ENCODE measurements at places on chromosomes 2 and 18.

GRCh38 chr2:240182476-240182875, 42.0 kb upstream of the OTOS start:
- no peak for DNase-seq

DNA sequence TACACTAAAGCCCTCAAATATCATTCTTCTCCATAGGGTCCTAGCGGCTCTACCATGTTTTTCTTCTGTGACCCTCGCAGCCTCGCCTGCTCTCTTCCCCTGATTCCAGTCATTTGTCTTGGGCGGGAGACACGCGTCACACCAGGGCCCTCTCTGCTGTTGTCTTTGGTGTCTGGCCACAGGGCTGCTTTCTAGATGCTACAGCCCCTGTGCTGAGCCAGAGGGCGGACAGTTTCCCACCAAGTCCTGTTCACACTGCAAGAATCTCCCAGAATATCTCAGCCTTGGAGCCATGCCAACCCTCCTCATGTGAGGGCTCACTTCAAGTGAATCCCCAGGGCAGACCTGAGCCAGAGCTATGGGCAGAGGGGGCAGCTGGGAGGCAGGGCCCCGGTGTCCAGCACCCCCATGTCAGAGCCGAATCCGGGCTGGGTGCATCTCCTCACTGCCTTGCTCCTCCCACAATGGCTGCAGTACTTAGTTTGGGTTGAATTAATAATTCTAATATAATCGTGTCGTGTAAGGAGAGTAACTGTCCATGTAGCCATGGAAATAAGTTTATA, 42.1 kb downstream of the DIPK1C start:
- DNase-seq: no peak

DNA sequence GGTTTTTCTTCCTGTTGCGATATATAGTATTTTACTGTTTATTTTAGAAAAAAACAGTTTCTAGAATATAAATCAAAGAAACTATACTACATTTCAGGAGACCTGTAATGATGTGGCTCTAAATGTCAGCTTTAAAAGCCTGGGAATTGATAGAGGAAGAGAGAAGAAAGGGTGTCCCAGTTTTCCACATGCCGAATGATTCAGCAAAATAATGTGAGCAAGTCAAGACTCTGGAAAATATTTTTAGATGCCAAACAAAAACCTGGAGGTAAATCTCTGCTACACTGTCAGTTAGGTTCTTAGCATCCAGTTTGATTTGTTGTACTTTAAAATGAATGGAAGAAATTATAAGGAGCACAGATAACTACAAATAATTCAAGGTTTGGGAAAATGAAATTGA, 67.1 kb upstream of the DSG1 start:
- DNase-seq: no peak

DNA sequence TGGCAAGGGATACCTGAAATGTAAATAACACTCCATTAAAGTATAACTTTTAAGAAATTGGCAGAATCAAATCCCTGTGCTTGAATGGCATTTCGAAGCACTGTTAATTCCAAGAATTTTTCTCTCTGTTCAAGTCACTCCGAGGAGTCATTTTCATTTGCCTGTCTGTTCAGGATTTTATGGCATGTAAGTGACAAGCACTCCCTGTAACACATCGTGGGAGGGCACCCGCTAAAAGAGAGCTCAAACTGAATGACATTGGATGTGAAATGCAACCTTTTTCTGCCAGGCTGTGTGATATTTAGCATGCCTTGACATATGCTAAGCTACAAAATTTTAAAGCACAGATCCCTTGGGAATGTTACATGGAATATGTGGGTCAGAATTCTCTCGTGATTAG, 339.6 kb downstream of the LRRTM1 start:
- no peak for DNase-seq

- DNase-seq: no peak
Measured at GRCh38 chr2:80244905-80245584, 59.5 kb downstream of the LRRTM1 start.

DNA sequence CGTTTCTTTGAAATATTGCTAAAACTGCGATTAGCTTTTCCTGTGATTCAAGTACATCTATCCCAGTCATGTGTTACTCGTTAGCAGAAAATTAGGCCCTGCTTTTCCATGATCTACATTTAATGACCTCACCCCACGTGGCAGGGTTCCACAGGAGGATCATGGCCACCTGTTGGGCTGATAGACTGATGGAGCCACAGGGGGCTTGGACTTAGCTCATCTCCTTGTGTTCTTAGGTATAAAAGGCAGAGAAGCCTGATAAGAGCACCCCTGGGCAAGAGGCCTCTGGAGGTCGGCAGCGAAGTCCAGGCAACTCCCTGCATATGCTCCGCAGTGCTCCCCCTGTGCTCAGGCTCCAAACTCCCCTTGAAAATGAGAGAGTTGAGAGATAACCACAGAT, 12.9 kb downstream of the FZD7 start:
- no peak for DNase-seq

- DNase-seq: no peak
Measured at GRCh38 chr2:166170356-166170755, 42.5 kb upstream of the SCN1A start.

Measured in stimulated activated CD8-positive, alpha-beta memory T cell treated with anti-CD3 and anti-CD28 coated beads, Interleukin-2, amount 100 ng/mL, for 48 hours (primary cell).